Activated T-cell treated with anti-CD3 and anti-CD28 coated beads, Interleukin-2, amount 50 U/mL, for 48 hours (primary cell): ENCODE measurements at places on chromosomes 7 and 10.

DNA sequence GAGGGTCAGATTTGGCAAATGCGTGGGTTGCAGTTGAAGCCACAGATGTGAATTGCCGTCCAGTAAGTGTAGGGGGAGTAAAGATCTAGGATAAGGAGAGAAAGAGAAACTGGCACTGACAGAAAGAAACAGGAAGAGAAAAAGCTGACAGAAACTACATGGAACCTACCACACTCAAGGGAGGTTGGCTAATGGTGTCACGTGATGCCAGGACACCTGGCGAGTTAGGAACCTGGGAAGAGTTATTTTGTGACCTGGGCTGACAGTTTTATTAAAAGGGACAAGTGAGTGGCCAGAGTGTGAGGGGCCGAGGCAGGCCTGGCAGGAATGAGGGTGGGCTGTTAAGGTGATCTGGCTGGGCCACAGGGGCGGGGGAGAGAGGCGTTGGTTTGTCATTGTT, 188.7 kb downstream of the ADARB2 start:
- DNase-seq = no peak

DNA sequence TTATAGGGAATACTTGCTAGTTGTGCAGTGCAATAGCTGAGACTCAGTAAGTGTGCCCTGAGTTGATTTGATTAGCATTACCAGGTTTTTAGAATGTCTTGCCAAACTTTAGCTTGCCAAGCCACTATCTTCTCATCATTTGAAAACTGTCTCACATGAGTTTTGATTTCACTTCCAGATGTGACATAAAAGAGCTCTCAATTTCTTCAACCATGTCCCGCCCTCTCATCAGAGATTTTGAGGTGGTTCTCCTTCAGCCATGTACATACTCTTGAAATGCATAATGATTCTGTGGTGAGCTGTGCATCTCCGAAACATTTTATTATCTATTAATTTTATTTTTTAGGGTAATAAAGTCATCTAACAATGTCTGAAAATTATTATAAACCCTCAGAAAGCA, 215.0 kb upstream of the SEMA3E start:
- DNase-seq = no peak

DNA sequence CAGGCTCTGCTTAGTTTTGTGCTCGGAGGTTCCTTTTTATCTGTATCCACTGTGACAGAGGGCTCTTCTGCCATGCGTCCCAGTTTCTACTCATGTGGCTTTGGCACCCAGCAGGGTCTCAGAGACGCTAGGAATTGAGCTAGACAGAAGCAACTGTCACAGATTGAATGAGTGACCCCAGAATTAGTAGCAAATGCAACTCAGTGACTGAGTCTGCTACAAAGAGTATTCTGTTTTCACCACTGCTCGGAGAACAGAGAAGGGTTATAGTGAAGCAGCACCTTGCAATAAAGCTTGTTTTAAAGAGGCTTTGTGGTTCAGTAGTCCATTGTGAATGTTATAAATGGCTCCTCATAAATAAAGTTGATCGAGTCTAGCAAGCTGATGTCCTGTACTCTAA, 113.2 kb downstream of the DNAH11 start:
- no peak for DNase-seq

GRCh38 chr7:46126675-46127300, 205.7 kb upstream of the IGFBP3 start:
- DNase-seq = no peak

DNA sequence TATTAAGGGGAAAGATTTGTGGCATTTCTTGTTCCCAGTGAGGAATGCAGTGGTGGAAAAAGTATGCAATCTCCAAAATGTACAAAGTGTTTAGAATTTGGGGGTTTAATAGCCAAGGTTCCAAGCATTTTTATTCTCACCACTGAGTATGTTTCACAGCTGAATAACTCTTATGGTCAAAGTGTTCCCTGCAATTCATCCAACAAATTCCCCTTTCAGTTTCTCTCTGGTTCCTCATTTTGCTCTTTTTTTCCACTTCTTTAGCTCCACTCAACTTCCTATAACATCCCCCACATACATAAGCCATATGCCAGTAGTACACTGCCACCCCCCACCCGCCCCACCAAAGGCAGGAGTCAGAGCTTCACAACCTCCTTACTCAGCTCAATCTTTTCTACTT, 4.6 kb downstream of the HECW1 start:
- DNase-seq = no peak

GRCh38 chr10:95309958-95310357, 19.2 kb upstream of the PDLIM1 start:
- no peak for DNase-seq

- no peak for DNase-seq
These were observed 19.2 kb downstream of the ERCC6 start for GRCh38 chr10:49519717-49520116.

DNA sequence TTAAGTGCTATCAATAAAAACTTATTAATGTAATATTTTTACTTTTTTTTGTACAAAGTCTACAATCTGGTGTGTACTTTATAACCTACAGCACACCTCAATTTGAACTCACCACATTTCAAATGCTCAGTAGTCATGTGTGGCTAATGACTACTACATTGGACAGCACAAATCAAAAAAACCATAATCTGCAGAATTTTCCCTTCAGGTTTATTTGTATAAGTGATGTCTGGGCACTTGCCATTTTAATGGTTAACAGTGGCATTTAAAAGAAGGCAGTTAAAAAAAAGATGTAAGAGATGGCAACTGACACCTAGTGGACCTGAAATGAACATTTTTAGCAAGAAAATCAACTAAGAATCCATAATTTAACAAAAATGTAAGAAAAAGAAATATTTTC, 124.6 kb upstream of the NRBF2 start:
- no peak for DNase-seq

DNA sequence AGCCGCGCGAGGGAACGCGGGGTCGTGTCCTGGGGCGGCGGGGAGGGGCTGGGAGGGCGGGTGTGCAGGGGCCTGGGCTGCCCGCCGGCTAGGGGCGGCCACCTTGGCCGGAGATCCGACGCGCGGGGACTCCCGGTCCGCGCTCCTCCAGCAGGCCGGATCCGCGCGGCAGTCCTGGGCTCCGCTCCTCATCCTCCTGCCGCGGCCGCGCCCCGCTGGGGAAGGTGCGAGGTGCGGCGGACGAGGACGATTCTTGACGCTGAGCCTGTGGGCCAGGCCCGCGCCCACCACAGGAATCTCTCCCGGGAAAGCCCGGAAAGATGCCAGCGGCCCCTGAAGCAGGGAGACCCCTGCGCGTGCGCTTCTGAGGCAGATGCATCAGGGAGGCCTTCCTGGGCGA, 6.6 kb upstream of the OGDHL start:
- DNase-seq = no peak

DNA sequence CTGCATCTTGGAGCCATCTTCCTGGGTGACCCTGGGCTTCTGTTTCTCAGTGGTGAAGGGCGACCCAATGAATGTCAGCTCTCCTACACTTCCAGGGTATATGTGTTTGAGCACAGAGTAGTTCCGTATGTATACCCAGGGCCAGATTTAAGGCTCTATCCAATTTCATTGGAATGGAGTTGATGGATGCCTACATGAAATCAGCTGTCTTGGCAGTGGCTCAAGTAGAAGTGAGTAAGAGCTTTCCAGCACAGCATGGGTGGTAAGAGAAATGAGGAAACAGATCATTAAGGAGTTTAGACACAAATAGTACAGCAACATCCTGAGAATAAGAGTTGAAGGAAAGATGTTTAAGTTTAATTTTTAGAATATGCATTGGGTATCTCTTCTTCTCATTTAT, 433.0 kb downstream of the PAXIP1 start:
- DNase-seq = no peak

DNA sequence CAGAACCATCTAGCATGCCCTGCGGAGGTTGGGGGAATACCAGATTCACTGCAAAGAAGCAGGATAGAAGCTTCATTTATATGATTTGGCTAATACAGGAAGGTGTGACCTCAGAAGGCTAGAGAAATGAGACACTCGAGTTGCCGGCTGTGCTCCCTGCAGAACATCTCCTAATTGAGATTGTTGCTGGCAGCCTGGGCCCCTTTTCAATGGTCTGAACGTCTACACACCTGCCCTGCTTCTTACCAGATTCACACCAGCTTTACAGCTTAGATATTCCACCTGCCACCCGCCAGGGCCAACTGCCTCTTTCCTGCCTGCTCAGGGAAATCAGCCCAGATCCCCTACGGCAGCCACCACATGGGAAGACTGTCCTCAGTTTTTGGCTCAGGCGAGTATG, 475.3 kb upstream of the AUTS2 start:
- no peak for DNase-seq

- DNase-seq = no peak
These were observed 78.4 kb downstream of the RNF216 start for GRCh38 chr7:5702876-5703571.

DNA sequence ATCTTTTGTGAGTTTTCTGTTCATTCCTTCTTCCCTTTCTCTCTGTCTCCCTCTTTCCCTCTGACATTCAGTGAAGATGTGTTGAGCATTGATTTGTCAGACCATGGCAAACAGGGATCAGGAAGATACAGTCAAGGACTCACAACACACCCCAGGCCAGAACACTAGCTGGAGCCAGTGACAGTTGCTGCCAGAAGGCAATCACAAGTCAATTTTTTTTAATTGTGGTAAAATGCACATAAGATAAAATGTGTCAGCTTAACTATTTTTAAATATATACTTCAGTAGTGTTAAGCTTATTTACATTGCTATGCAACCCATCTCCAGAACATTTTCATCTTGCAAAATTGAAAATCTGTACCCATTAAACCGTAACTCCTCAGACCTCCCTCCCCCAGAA, 62.6 kb downstream of the TEX36 start:
- no peak for DNase-seq

GRCh38 chr7:100825751-100826513, 1.4 kb downstream of the EPHB4 start:
- DNase-seq = no peak

DNA sequence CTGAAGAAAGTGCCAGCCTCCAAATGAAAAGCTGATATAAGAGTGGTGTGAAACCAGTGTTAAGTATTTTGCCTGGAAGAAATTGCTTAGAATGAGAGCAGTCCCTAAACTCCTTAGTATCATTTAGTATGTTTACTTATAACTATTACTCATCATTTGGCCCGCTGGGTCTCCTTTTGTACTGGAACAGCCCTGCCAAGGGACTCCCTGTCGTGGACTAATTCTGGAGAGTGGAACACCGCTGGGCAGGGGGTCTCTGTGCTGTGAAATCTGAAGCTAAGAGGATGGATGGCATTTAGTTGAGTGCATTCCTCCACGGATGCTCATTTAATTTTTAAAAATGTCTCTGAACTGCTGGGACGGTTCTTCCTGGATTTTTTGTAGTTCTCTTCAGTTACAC, 889.9 kb upstream of the C7orf33 start:
- DNase-seq = no peak

DNA sequence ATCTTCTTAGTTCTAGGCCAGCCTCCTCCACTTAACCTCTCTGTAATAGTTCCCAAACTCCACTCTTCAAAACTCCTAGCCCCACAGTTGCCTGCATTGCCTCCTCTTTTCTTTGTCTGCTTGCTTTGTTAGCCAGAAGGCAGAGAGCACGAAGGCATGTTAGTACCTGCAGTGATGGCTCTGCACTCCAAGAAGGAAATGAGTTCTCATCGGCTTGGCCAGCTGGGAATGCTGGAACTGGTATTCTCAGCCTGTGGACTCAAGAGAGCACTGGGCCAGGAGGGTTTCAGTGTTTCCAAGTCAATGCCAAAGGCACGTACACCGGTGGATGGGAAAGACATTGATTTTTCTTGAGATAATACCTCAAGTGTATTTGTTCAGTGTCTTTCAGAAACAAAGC, 66.3 kb upstream of the HABP2 start:
- DNase-seq = no peak

- no peak for DNase-seq
These were observed 219.2 kb upstream of the ZNF32 start for GRCh38 chr10:43867667-43868565.

- DNase-seq = no peak
These were observed 371.4 kb downstream of the SUGCT start for GRCh38 chr7:40506158-40506557.
